Psoas muscle (tissue), 8 donors: ENCODE measurements at places on chromosomes 7 and 10. TPM values are rescaled to one million over a fixed set of nuclear protein-coding genes. Genes with fewer than 3 reads are reported as not detected.

Gene MSANTD7
- 6.2 TPM for total RNA-seq

GRCh38 chr10:71344993-71345480 lies 26.0 kb downstream of the SLC29A3 start:
- no peak for DNase-seq
- H3K4me1 ChIP-seq, result no peaks in the 10 kb centered on the region
- no peaks in the 10 kb centered on the region for H3K27me3 ChIP-seq
- no peak overlapping the region for H3K4me3 ChIP-seq
- H3K27ac ChIP-seq, result no peak overlapping the region
- H3K36me3 ChIP-seq, result no peaks in the 10 kb centered on the region

GRCh38 chr10:79186486-79187120 lies 117.8 kb downstream of the ZMIZ1 start:
- H3K4me1 ChIP-seq, result peaks cover 38% of the 10 kb centered on the region
- H3K36me3 ChIP-seq, result no peaks in the 10 kb centered on the region

GRCh38 chr7:101162551-101163278 lies 2.7 kb downstream of the VGF start:
- peaks cover 60% of the 10 kb centered on the region for H3K27me3 ChIP-seq
- peak overlapping the region; percentile 48 for H3K4me3 ChIP-seq
- H3K36me3 ChIP-seq, result peaks cover 25% of the 10 kb centered on the region
- H3K27ac ChIP-seq, result no peak overlapping the region
- peaks cover 4% of the 10 kb centered on the region for H3K4me1 ChIP-seq
- DNase-seq, result no peak

DNA sequence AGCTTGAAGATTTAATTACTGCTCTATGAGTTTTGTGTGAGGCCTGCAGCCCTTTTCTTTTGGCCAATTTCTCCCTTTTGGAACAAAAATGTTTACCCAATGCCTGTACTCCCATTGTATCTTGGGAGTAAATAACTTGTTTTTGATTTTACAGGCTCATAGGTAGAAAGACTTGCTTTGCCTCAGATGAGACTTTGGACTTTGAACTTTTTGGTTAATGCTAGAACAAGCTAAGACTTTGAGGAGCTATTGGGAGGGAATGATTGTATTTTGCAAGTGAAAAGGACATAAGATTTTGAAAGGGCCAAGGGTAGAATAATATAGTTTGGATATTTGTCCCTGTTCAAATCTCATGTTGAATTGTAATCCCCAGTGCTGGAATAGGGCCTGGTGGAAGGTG lies 152.0 kb downstream of the MAGI2 start:
- no peaks in the 10 kb centered on the region for H3K4me1 ChIP-seq
- no peak overlapping the region for H3K4me3 ChIP-seq
- no peak for DNase-seq
- no peak overlapping the region for H3K27ac ChIP-seq
- no peaks in the 10 kb centered on the region for H3K27me3 ChIP-seq

GRCh38 chr10:125584954-125585353 lies 98.0 kb downstream of the TEX36 start:
- H3K27ac ChIP-seq, result no peak overlapping the region
- no peak for DNase-seq
- no peaks in the 10 kb centered on the region for H3K4me1 ChIP-seq
- peaks cover 2% of the 10 kb centered on the region for H3K27me3 ChIP-seq
- H3K36me3 ChIP-seq, result no peaks in the 10 kb centered on the region

GRCh38 chr7:82985144-82985802 lies 177.4 kb downstream of the PCLO start:
- H3K4me1 ChIP-seq, result no peaks in the 10 kb centered on the region
- H3K27me3 ChIP-seq, result no peaks in the 10 kb centered on the region
- no peaks in the 10 kb centered on the region for H3K36me3 ChIP-seq
- no peak overlapping the region for H3K27ac ChIP-seq
- no peak for DNase-seq
- no peak overlapping the region for H3K4me3 ChIP-seq

Gene GPR15LG
- total RNA-seq, result not detected

Gene COPS6
- 130 TPM for total RNA-seq
